NCI-H1417 (cell line): ENCODE measurements at places on chromosomes 3 and 15.
A peak's percentile ranks its signal among the peaks of the same experiment; 100 is the strongest.

DNA sequence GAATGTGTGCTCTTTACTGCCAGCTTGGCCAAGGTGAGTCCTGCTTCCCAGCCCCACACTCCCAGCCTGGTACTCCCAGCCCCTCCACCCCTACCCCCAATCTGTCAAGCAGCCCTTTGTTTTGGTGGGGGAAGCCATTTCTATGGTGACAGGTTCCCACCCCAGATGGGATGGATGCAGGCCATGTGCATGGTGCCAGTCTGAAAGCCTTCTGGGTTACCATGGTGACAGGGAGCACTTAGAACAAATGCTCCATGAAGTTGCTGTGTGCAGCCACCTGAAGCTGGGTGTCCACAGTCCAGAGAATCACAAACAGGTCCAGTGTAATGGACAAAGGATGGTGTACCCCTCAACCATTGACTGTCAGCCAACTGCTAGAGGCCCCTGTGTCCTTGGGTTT lies 19.1 kb upstream of the VILL start:
- DNase-seq: no peak

GRCh38 chr3:76943058-76943457 lies 96.8 kb upstream of the ROBO2 start:
- no peak for DNase-seq

GRCh38 chr15:31031471-31032067 lies 40.1 kb upstream of the MTMR10 start:
- peak; percentile 27 for DNase-seq

DNA sequence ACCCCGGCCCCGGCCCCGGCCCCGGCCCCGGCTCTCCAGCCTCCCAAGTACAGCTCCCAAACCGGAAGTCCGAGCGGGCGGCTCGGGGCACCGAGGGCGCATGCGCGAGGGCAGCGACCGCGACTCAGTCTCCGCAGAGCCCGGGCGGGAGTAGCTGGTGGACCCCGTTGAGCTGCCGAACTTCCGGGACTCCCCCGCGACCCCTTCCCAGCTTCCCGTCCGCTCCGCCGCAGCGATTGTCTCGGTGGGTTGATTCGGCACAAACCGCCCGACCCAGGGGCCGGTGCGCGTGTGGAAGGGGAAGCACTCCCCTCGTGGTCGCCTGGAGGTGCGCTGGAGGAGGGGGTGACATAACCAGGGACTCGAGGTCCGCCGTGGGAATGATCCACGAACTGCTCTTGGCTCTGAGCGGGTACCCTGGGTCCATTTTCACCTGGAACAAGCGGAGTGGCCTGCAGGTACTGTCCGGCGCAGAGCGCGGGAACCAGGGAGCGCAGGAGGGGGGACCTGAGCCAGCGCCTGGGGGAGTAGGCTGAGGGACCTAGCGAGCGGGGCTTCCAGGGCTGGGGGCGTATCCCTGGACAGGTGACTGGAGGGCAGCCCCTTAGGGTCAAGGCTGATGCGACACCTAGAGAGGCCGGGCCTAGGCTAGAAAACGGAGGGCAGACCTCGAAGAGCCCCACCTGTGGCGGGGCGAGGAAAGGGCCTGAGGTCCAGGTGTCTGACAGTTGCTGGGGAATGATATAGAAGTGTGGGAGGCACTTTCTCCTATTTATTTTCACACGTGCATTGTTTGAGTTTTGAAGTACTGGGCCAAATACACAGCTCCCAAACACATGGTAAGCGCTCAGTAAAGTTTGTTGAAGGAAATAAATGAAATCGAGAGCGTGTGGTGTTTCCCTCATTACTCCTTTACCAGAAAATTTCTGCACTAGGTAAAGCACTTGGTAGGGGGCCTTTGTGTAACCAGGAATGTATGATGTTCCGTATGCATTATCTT lies at the start of the genes TUBGCP4 and ZSCAN29:
Gene TUBGCP4, plus strand, starts transcription at position 127 of the 1,000 bp plus-strand sequence. Its CDS starts 254 bp downstream, at position 381.
Gene ZSCAN29, minus strand, starts transcription at position 69 of the 1,000 bp plus-strand sequence. CDS start 1,130 bp downstream, outside the sequence.
- DNase-seq: peak; percentile 73

GRCh38 chr3:180036671-180037455 lies at the start of gene PEX5L:
PEX5L (minus strand) TSS chr3:180036937; CDS start chr3:180036599, 338 bp downstream.
- DNase-seq: peak; percentile 95

- DNase-seq: peak; percentile 87
Observed at GRCh38 chr15:31360843-31361763, 34.5 kb downstream of the KLF13 start.

DNA sequence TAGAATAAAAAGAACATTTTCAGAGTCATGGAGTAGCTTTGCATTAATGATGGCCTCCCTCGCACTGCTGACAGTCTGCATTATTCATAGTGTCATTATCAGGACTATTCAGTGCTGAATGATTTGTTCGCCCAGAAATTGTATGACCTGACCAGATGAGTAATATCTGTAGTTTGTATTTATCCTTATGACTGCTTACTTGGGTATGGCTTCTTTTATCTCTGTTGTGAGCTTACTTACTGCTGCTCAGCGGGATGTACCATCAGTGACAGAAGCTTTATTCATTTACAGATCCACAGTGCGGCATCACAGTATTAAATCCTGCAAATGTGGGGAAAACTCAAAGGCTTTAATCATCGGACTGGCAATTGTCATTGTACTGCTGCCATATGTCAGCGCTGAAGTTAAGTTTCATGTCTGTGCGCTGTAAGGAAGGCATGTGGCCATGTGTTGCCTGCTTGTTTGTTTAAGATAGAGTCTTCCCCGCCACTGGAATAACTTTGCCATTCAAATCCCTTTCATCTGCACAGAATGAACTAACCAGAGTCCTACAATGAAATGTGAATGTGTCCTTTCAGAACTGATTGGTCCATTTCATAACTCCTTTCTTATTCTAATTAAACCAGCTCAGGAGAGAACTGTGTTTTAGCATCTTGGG lies 262.2 kb downstream of the CHL1 start:
- no peak for DNase-seq

GRCh38 chr15:27865323-27865922 lies 233.7 kb downstream of the OCA2 start:
- peak; percentile 9 for DNase-seq

DNA sequence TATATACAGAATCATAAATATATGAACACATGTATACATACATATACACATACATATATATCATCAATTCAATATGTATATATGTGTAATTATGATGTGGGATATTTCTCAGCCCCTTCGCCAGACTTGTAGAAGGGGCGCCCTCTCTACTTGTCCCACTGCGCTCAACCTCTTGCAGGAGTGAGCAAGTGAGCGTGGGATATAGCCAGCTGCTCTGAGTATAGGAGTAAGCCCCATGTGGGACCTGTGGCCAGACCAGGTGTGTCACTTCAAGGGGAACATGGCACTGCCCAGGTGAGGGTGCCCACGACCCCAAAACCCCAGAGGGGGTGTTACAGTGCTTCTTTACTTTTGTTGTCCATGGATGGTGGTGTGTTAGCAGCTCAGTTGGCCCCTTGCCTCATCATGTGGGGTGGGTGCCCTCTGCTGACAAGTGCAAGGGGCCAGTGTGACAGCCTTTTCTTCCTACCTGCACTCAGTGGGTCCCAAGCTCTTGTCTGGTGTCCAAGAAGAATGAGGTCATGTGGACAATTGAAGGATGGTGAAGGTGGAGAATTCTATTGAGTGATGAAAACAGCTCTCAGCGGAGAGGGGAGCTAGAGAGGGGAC lies 304.1 kb downstream of the UNC13C start:
- DNase-seq: no peak

DNA sequence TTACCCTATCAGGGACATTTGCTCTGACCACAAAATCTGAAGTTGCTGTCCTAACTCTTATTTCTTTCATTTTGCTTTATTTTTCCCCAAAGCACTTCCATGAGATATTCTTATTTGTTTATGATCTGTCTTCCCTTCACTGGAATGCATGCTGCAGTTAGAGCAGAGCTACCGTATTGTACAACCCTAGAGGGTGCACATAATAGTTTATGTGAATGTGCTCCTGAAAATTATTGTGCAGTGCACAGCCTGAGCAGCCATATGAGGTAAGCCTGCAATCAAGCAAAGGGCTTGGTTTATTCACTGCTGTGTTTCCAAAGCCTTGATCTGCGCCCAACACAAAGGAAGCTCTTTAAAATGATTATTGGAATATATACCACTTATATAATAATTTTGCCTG lies 120.3 kb upstream of the CADPS start:
- no peak for DNase-seq

- no peak for DNase-seq
Observed at GRCh38 chr15:29064290-29064689, 178.5 kb downstream of the APBA2 start.

GRCh38 chr3:170637306-170637705 lies 51.4 kb upstream of the SLC7A14 start:
- DNase-seq: no peak

DNA sequence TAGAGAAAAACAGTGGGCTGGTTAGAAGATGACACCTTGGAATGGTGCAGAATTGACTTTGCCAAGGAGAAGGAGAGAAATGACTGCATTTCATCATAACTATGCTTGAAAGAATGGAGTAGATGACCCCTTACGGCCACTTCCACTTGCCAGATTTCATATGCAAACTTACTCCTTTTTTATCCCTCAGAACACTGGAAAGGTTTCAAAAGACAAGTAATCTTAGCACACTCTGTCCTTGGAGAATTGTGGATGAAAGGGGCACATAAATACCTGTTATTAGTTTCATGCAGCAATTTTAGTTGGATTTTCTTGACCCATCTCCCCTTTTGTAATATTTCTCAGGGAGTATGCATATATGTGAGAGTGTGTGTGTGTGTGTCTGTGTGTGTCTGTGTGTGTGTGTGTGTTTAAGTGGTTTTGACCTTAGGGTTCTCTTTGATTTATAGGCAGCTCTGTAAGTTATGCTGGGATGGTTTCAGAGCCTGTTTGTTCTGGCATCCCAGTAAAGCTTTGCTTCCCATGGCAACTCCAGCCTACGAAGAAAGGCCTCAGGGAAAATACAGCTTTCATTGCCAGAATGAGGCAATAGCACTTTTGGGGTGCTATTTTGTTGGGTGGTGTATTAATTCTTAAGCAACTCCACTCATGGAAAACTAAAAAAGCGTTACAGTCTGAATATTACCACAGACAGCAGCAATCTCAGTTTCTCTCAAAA lies 122.2 kb upstream of the TP63 start:
- DNase-seq: no peak

DNA sequence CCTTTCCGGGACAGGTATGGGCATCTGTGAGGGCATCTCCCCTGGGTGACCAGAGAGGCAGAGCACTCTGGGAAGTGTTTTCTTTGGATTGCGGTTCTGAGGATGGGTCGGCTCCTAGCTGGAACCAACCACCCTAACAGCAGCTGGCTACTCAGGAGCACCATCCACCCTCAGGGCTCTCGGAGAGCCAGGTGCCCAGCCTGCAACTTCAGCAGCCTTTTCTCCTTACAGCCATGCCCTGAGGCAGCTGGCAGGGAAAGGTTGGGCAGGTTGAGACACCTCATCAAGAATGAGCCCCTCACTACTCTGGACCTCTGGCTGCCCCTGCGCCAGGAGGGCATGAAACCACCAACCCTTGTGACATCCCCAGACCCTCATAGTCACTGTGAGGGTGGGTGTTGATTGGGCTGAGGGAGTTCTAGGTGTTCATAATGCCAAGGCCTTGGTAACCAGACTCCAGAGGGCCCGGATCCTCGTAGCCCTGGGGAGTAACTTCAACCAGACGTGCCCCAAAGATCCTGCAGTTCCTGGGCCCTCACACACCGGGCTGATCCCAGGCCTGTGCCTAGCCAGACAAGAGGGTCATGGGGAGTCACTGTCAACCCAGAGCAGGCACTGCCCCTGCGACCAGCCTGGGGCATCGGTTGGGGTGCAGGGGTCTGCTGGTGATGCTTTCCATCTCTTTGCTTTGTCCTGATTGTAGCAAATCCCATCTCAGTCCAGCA lies 114.4 kb upstream of the ABHD17C start:
- no peak for DNase-seq

DNA sequence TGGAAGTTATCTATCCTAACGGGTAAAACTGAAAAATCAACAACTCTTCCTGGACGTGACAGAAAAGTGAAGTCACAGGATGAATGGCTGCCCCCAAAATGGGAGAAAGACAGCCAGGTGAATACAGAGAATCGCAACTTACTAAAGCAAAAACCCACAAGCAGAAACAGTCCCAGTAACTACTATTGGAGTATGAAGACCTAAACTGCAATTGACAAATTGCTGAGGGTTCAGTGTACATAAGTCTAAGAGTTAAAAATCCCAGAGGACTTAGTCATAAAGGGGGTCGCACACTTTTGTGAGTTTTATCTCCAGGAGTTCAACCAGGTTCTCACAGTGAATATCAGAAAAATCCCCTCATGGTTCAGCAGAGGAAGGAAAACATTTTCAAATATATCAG lies 56.8 kb upstream of the IMPG2 start:
- no peak for DNase-seq

DNA sequence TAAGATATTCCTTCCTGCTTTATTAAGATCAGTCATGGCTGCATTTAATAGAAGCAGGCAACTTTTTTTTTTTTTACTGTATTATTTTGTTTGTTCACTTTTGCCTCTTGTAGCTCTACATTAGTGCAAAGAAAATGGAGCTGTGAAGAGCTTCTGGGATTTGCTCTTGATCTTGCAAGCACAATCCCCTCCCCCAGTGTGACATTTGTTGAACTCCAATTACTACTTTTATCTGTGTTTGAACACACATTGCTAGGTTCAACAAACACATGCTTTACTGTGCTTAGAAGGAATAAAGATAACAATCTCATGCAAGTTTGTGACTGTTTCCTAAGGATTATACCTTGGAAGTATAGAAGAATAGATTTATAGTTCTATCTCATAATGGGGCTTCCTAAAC lies 648.8 kb downstream of the NLGN1 start:
- DNase-seq: no peak

GRCh38 chr3:73258057-73258456 lies 196.6 kb downstream of the EBLN2 start:
- DNase-seq: peak; percentile 30

DNA sequence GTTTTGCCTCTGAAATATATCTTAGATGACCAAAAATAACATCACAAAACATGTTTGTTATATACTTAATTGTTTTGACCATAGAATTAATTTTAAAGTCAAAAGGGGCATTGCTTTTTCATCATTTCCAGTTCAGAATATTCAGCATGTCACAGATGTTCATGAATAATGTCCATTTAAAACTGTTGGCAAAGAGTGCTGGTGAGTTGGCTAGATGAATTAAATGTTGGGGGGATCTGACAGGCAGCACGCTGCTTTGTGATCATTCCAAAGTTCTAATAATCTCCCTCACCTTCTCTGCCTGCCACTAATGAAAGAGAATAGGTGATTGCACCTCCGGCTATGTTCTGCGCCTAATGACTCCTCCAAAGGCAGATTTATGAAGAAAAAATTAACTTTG lies 139.2 kb upstream of the MLF1 start:
- DNase-seq: no peak

DNA sequence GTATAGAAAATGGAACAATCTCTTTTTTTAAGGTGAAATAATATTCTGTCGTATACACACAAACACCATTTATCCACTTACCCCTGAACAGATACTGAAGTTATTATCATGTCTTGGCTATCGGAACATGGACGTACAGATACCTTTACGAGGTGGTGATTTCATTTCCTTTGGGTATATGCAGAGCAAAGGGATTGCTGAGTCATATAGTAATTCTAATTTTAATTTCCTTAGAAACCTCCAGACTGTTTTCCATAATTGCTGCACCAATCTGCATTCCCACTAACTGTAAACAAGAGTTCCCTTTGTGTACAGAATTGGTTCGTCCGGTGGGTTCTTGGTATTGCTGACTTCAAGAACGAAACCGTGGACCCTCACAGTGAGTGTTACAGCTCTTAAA lies 179.4 kb downstream of the SHOX2 start:
- no peak for DNase-seq

- DNase-seq: no peak
Observed at GRCh38 chr3:100506355-100506754, 13.9 kb downstream of the TMEM45A start.

GRCh38 chr3:28841441-28841840 lies 439.4 kb upstream of the RBMS3 start:
- DNase-seq: no peak
